Stimulated activated CD8-positive, alpha-beta memory T cell treated with anti-CD3 and anti-CD28 coated beads, Interleukin-4, amount 100 ng/mL, for 1 hour (primary cell): ENCODE measurements at places on chromosomes 2 and 18.

DNA sequence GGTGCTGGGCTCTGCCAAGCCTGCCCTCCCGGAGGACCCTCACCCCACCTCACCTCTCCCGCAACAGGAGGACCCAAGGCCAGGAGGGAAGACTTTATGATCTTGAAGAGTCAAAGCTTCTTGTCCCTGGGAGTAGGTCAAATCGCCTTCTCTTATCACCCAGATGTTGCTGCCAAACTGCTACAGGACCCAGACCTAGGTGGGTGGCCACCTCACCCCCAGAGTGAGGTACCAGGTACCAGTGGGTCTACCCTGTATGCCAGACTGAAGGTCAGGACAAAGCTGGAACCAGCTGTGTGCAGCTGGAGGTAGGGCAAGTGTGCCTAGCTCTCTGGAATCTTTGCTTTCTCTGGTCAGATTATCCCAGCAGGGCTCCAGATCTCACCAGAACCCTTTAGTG is 197.2 kb downstream of the ZFP36L2 start:
- no peak for DNase-seq

- DNase-seq, result no peak
These were observed 93.8 kb downstream of the MBD2 start for GRCh38 chr18:54130631-54131030.

DNA sequence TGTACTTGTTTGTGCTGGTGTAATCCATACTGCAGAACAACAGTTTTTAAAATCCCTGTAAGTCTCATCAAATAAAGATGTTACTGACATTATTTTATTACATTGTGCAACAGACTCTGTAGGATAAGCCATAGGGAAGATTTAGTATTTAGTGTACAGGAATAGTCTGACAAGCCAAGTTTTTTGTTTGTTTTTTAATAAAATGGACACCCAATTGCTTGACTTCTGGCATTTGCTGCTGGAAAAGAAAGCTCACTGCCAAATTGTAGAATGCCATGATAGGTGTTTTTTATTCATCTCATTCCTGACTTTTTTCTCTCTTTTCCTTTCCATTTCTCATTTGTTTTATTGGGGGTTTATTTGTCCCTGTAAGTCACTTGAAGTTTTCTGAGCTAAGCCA is 38.1 kb downstream of the SMARCAL1 start:
- no peak for DNase-seq

DNA sequence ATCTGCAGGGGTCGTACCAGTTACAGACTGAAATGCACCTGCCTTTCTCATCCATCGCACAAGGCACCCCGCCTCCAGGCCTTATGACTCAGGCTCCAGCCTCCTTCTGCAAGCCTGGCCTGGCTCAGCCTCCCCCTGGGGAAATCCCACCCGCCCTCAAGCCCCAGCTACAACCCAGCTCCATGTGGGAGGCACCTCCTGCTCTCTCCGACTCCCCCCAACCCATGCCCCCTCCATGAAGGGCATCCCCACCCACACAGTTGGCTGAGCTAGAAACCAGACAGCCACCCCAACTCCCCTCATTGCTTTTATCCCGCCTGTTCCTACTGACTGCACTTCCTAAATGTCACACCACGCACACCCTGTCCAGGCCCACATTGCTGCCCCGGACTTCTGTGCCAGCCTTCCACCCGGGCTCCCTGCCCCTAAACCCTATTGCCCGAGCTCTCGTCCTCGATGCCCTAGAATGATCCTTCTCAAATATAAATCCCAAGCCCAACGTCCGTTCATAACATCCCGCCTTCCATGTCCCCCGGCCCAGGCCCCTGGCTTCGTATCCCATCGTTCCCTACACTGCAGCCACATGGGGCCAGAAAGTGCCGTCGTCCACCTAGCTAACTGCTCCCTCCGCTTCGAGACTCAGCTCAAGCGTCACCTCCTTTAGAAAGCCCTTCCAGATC is 9.9 kb downstream of the DNMT3A start:
- DNase-seq, result no peak

DNA sequence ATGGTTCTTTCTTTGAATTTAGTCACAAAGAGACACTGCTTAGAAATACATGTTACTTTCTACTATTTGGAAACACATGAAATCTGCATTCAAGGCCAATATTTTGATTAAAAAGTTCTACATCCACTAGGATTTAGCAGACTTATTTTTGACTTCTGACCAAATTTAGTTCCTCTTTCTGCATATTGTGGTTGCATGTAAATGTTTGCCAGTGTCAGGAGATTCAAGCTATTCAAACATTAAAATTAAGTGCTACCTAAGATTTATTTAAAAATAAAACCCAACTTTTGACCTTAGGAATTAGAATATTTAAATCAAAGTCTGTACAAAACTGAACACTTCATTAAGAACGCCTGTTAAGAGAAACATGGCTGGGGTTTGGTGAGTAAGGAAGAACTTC is 891.1 kb downstream of the CPS1 start:
- no peak for DNase-seq

- no peak for DNase-seq
These were observed 259.5 kb downstream of the EPHA4 start for GRCh38 chr2:221312634-221313033.

DNA sequence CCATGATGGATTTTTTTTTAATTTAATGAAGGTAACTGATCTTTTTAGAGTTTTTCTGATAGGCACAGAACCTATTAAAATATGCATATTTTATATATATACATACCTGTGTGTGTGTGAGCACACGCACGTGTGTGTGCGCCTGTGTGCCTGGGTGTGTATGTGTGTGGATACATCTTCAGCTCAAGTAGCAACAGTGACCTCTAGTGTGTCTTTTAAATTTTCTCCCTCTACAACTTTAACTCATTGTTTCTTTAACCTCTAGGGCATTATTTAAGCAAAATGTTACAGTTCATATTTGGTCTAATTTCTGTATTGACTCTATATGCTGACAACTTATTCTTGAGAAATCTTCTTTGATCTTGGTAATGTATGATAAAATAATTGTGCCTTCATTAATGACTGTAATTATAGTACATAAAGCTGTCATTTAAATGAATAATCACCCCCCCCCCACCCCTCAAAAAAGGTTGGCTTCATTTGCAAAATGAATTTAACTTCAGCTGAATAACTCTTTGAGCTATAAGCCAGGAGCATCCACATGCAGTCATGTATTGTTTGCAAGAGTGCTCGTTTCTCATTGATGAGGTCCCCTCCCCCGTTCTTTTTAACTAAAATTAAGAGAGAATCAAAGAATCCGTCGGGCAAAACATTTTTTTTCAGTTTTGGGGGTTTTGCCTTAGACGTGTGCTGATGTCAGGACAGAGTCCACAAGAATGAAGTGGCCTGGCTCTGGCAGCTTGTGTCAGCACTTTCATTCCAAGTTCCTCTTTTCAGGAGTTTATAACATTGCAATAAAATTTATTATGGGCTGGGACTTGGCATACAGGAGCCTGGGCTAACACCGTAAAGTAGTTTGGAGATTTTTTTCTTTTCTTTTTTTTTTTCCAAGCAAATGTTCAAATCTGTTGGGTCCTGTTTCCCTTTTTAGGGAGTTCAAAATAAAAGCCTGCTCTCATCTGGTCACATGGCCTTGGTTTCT is 80.0 kb downstream of the ETAA1 start:
- no peak for DNase-seq

DNA sequence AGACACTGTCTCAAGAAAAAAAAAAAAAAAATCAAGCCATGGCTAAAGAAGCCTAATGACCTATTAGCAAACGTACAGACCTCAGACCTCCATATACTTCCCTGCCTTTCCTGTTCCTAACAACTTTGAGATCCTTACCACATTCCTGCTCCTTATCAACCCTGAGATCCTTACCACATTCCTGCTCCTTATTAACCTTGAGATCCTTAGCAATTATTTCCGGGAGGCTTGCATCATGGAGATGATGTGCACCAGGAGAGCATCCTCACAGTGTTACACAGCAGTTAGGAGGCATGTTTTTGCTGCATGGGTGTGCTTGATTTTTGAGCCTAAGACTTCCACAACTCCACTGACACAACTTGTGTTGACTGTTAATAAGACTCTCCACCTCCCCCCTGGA is 54.6 kb upstream of the RASGRP3 start:
- no peak for DNase-seq

GRCh38 chr2:113281910-113282746 is 3.4 kb upstream of the PAX8 start:
- DNase-seq, result no peak

- DNase-seq, result no peak
These were observed 132.9 kb downstream of the BCL2 start for GRCh38 chr18:63186520-63187222.

- DNase-seq, result no peak
These were observed 316.9 kb downstream of the TXNL1 start for GRCh38 chr18:56321470-56321869.

DNA sequence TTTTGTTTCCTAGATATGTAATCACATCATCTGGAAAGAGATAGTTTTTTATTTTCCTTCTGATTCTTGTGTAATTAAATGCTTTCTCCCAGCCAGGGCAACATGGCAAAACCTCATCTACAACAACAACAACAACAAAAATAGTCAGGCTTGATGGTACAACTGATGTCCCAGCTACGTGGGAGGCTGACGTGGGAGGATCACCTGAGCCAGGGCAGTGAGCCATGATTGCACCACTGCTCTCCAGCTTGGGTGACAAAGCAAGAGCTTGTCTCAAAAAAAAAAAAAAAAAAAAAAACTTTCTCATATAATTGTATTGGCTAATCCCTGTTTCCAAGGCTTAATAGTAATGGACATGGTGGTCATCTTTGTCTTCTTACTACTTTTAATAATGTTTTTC is 26.4 kb upstream of the PGAP1 start:
- no peak for DNase-seq

DNA sequence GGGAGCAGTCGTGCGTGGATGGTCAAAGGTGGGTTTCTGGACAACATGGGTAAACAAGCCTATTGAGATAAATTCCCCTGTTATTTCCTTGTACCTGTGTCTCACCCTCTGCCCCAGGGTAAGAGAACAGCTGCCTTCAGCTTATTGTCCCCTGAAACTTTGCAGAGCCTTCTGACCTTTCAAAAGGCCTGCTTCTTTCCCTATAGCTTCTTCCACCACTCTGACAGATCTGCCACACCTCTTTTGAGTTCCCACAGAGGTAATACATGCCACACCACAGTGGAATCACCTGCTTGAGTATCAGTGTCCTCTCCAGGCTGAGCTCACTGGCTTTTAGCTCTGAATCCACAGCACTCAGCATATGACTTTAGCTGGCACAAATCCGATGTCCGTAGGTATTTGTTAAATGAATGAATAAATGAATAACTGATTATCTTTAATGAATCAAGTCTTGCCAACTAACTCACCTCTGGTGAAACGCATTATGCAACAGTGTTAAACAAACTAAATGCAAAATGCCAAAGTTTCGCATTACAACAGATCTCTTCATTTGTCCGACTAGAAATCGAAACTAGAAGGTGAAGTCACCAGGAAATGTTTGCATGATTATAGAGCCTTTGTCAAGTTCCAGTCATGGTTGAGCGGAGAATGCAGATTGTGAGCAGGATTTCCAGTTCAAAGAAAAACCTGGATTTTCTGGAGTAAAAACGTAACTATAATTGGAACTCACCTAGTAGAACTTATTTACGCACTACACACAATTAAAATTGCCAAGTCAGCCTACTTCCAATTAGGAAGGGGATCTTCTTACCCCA is 16.4 kb downstream of the DYNAP start:
- DNase-seq, result no peak

DNA sequence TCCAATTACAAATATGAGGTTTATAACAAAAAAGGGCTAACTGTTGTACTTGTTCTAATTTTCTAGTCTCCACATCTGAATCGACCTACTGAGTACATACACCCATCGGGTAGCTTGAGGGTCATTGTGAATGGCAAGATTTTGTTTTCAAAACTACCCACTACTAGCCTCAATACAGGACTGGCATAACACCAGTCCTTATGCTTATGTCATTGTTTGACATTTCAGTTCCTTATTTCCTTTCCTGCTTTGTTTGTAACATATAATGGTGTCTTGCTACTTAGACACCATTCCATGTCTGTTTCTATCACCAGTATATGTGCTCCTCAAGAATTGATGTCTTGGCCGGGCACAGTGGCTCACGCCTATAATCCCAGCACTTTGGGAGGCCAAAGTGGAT is 86.0 kb downstream of the EPHA4 start:
- DNase-seq, result no peak
